Left kidney (tissue), 8 donors: ENCODE measurements at places on chromosomes 11 and 22. TPM values are rescaled to one million over a fixed set of nuclear protein-coding genes. Genes with fewer than 3 reads are reported as not detected.
A peak's percentile ranks its signal among the peaks of the same experiment; 100 is the strongest.

DNA sequence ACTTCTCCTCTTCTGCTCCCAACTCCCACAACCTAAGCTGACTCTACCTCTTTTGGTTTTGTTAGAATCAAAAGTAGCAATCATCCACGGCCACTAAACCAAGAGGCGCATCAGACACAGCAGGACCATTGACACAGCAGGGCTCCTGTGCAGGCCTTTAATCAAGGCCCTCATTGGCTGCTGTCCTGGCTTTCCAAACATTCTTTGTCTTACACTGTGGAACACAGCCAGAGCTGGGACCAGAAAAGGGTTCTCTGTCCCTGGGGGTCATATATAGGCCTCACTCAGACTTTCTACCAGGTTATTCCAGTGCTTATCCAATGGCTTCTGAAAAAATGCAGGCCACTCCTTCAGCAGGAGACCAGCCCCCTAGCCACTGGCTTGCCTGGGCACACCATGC is 212.7 kb upstream of the NTM start:
- DNase-seq, result no peak

DNA sequence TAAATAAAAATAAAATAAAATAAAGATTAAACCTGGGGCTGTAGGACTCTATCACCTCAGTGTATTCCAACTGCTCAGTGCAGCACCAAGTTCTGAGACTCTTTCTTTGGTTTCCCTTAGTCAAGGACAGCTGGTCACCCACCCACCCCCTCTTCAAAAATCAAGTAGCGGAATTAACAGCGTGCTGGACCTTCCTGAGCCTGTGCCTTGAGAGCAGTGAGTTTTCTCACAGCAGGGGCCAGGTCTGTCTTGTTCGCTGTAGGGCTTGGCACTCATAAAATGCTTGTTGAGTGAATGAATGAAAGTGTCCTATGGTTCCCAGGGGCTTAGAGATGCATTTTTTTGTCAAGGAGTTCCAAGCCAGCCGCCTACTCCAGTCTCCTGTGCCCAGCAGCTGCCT is 2.9 kb upstream of the ALX4 start:
- no peak for DNase-seq

GRCh38 chr22:18075720-18076497 is 1.9 kb upstream of the PEX26 start:
- peak; percentile 90 for DNase-seq

GRCh38 chr22:39317084-39317774 is 2.2 kb downstream of the RPL3 start:
- DNase-seq, result no peak

GRCh38 chr11:13010749-13011465 is 1.8 kb downstream of the RASSF10 start:
- no peak for DNase-seq

- DNase-seq, result no peak
These were observed 15.2 kb downstream of the FCHSD2 start for GRCh38 chr11:73126804-73127480.

- no peak for DNase-seq
These were observed 130.8 kb downstream of the WT1 start for GRCh38 chr11:32304521-32304920.

DNA sequence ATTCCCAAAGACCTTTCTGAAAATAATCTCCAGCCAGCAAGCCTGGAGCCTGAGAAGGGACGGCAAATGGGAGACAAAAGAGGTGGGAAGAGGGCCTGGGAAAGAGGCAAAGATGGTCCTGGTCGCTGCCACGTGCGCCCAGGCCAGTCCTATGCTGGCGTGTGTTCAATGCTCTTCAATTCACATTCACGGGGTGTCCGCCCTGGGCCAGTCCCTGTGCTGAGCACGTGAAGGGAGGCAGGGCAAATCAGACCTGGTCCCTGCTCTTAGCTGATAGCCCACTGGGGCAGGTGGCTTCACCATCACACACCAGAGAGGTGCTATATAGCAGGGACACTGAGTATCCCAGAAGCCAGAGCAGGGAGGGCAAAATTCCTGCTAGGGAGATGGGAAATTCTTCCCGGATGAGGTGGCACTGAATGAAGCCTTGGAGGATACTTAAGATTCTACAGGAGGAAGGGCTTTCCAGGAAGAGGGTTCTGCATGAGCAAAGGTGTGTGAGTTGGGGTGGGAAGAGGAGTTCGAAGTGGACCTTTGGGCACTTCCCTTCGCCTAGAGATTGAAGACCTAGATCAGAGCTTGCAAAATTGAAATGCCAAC is 148.2 kb downstream of the CHST1 start:
- no peak for DNase-seq

DNA sequence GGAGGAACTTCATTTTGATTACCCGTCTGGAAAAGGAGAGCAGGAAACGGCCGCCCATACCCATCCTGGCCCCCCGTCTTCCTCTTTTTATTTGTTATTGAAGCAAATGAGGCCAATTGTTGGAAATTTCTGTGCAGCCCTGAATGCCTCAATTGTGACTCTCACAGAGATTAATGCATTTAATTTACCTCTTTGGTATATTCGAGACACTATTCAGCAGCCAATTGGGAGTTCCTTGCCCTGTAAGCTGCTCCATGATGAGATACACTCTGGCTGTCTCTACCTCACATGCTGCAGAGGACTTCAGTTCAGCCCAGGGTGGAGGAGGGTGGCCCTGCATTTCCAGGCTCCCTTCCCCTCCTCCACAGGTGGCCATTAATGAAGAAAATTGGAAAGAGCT is 60.6 kb upstream of the NTM start:
- no peak for DNase-seq

DNA sequence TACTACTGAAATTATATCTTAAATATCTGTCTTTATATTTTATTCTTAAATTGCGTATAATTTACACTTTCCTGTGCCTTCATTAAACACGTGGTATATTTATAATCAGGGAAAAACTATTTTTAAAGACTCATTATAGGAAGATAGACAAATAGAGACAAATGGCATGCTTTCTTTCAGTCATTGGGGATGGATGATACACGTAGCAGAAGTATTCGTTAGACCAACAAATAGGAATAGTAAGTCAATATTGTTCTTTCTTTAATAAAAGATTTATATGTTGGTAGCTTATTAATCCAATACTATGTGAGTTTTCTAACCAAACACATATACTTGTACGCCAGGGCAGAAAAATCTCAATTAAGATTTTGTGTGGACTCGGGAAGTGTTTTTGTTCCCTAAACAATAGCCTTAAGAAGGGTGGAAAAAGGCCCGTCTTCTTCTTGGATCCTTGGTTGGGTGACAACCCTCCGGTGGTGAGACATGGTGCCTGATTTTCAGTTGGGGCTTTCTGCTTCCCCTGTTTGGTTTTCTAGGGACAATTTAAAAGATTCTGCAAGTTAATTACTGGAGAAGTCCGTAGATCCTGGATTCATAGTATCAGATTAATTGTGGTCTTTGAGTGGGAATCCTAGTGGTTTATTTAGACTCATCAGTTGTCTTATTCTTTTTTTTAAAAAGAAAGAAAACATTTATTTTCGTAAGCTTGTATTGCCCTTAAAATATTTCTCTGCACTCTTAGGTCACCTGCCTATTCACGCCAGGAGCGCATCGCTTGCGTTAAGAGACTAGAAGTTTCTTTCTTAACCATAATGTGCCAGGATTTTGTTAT is 83.5 kb upstream of the WNT7B start:
- DNase-seq, result no peak

GRCh38 chr11:76665172-76665571 is 5.4 kb downstream of the LRRC32 start:
- no peak for DNase-seq

- no peak for DNase-seq
These were observed 1.0 kb upstream of the ADSL start for GRCh38 chr22:40345271-40345670.

DNA sequence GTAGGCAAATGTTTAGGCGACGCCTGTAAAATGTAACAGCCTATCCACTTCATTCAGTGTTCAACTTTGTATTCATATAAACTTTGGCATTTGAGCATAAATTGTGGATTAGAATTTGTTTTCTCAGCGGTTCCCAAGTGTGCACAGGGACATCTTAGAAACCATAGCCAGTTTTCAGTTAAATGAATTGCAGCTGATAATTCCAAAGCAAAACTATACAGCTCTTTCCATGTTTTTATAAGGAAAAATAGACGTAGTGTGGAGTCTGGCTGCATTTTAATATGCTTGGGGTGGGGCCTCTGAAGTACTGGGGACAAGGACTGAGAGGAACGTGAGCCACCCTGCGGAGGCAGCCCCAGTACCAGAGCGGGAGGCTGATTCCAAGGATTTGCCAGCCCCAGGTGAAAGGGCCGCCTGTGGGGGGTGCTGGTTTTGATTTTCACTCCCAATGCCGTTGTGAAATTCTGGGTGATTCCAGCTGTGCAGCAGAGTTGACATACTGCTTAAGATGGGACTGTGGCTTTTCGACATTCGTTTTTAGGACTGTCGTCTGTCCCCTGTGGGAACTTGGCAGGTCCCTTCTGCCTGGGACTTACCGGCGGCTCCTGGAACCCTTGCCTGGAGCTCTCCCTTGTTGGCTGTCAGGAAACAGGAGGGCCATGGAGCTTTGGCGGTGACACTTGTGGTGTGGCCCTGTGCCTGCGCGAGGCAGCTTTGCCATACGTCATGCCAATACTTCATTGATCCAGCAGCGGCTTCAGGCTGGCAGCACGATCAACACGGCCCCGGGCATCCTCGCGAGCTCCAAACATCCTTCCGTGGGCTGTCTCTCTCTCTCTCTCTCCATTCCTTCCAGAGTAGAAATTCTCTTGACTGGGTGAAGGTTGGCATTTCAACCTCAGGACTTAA is 370.9 kb downstream of the TBC1D22A start:
- DNase-seq, result no peak

DNA sequence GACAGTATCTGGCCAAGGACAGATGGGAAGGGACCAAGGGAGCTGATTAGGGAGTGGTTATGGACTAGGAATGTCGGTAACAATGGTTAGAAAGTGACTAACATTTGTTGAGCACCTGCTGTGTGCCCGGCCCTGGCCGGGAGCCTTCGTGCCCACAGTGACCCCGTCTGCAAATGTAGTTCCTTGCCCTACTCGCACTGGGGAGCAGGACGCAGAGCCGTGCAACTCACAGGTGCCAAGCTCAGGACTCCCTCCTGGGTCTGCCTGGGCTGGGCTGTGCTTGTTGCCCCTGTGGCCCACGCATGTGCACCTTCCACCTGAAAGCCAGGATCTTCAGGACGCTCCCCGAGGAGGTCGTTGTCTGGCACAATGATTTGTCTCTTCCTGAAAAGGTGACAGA is 56.7 kb upstream of the PPP6R3 start:
- DNase-seq, result no peak

DNA sequence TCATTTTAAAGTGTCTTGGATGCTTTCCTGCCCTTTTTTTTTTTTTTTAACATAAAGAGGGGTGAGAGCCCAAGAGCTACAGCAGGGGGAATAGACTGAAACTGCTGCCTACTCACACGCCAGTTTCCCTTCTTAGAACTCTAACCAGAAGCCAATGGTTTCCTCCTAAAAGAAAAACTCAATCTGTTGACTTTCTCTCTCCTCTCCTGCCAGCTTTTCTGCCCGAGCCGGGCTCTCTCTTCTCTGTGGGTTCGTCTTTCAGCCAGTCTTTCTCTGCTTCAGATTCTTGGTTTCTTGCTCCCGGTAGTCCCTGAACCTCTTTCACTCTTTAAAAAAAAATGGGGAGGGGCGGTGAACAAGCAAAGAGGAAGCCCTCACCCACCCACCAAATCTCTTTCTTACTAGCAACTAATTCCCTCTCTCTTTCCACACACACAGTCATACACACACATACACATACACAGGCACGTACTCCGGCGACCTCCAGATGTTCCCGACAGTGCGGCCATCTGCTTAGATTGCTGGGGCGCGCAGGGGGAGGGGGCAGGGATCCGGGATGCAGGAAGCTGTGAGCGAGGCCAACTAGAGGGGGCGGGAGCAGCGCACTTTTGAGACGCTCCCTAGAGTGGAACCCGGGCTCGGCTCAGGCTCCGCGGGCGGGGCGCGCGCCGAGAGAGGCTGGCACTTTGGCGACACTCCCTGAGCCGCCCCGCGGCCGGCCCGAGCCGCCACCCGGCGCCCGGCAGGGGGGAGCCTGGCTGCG is 444 bp upstream of the TSKU start:
- DNase-seq, result peak; percentile 95

GRCh38 chr22:30777587-30777986 is 82.9 kb downstream of the OSBP2 start:
- no peak for DNase-seq

GRCh38 chr11:131924457-131925201 is 554.2 kb downstream of the NTM start:
- no peak for DNase-seq

GRCh38 chr11:123195188-123196059 is at the start of gene CLMP:
Gene CLMP (minus strand): TSS chr11:123195248. CDS start chr11:123194940, 308 bp downstream.
- peak; percentile 63 for DNase-seq

- DNase-seq, result no peak
These were observed 26.6 kb upstream of the MYEOV start for GRCh38 chr11:69267395-69267805.

GRCh38 chr11:76241243-76242000 is 35.1 kb upstream of the WNT11 start:
- DNase-seq, result no peak

DNA sequence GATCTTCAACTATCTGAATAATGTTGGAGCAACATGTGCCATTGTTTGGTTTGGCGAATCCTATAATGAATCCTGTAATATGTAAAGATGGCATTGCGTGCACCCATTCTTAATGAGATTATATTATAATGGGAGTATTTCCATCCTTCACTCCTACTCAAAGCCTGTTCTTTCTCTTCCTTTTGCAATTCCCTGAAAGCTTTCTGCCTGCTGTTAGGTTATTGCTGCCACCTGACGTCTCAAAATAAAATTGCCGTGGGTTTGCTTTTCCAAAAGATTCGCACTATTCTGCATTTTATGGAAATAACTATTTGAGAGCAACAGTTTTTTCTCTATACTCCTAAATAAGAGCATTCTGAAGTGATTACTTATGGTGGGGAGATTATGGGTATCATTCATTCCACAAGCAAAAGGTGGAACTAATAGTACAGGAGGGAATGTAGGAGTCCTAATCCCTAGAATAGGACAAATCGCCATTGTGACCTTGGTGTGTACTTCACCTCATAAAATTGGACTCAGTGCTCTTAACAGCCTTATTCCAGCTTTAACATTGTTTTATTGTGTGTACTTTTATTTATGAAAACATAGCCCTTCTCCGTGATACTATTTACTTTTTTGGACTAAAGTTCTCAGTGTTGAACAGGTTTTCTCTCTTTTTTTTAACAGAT is 69.6 kb upstream of the ALKBH3 start:
- no peak for DNase-seq

Gene FAM118B
- 32.5 TPM for polyA plus RNA-seq

Gene C11orf52
- 10.0 TPM for polyA plus RNA-seq

Gene CHRDL2
- polyA plus RNA-seq, result 0.22 TPM

Gene BTG4
- polyA plus RNA-seq, result not detected

Gene TUBA8
- polyA plus RNA-seq, result 3.9 TPM

Gene TRPM5
- polyA plus RNA-seq, result 2.9 TPM

Gene LYVE1
- 57.2 TPM for polyA plus RNA-seq

Gene GAS2
- polyA plus RNA-seq, result 13.8 TPM

Gene OR8A1
- polyA plus RNA-seq, result 0.05 TPM

Gene SLC17A6
- polyA plus RNA-seq, result not detected

Gene HSPA8
- polyA plus RNA-seq, result 1,295 TPM

Gene DERL3
- 3.2 TPM for polyA plus RNA-seq
